ENCODE measurements at places on chromosomes 1 and 21.

GRCh38 chr1:42524330-42524729 is 61.2 kb downstream of the CCDC30 start:
- no peak for DNase-seq

DNA sequence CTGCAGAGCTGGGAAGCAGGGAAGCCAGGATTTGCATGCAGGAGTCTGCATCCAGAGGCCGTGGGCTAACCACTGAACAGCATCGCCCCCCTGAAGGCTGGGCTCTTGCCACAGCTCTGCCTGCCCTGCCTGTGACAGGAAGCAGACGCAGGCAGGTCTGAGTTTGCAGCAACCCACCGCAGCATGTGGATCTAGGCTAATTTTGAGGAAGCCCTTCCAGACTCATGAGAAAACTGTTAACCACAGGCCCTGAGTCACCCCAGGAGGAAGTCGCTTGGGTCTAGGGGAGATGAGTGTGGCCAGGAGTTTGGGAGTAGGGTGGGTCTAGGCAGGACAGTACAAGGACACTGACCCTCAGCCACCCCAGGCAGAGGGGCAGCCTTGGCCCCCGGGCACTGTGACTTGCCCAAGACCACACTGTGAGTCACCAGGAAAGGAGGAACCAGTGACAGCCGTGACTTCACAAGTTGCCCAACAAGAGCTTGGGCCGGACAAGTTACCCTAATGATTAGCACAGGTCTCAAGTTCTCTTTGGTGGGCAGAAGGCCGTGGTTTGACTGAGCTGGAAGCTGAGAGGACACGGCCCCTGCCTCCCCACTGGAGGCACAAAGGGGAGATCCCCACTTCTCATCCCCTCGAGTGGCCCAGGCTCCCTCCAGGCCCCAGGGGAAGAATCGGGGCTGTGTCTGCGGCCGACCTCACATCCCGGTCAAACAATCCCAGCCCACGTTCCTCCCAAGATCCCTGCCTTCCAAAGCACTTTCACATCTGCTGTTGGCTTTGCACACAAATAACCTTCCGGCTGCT is 826 bp downstream of the LAPTM5 start:
- DNase-seq: peak; percentile 92

GRCh38 chr1:200355801-200356200 is 54.0 kb downstream of the ZNF281 start:
- DNase-seq: no peak

GRCh38 chr1:56797065-56797685 is 22.0 kb downstream of the FYB2 start:
- DNase-seq: no peak

DNA sequence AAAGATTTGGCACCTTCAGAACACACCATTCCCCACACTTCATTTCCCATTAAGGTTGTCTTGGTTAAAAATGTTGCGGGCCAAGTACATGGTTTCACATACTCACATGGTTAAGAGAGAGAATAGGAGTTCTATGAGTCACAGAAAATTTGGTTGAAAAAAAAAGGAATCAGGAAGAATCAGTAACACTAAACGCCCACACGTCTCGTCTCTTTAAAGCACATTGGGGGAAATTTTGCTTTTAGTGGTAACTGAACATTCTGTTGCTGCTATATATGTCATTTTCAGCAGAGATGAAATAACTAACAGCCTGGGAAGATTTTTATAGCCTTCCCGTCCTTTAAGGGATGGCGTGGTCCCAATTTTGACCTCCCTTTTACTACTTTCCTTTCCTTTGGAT is 132.9 kb upstream of the ERG start:
- DNase-seq: no peak

DNA sequence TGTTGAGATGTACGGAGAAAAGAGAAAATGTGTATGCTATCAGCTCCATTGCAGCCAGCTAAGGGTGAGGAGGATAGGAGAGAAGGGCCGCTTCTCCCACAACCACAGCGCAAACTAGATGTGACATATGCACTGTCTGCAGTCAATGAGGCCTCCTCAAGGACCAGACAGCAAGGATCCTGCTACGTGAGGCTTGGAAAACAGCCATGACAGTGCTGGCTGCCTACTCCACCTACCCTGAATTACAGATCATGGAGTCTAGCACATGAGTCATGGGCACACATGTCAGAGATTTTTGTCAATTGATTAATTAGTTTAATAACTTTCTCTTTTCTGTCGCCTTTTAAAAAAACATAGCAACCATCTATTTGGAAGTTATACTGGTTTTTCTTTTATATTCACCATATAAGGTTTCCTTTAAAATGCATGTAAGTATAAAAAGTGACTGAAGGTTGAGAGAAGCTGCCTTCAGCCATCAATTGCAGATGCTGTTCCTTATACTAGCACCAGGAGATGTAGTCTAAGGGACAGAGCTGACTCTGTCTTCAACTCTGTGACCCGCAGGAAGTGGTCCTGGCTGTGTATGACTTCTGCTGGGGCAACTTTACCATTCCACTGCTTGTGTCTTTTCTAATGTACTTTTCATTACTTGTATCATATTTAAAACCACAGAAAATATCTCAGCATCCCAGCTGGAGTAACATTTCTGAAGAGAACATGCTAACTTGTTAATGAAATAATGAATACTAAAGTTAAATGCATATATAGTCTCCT is 3.1 kb downstream of the VPS26C start:
- DNase-seq: no peak

DNA sequence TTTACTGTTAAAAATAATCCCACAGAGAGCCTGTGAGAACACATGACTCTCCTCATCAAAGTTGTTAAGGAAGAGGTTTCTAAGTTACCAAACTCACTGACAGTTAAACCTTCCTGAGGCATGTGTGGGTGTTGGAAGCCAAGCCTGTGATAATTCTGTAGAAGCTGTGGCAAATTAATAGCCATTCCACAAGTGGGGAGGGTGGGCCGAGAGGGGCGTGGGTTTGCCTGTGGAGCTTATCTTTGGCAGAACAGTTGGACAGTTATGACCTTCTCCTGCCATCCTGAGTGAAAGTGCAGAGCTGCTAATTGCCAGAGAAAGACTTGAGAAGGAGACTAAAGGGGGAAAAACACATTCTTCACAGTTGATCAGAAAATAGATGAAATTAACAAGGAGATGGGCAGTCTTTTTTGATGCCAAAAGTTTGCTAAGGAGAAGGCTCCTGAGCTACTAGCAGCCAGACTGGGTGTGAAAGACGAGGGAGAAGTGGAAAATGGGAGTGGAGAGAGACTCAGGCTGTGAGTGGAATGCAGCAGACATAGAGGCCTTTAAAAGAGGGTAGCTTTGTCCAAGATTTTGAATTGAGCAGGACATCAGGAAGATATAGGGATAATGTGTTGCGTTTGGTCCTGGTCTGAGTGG is 1.6 kb upstream of the PLA2G2C start:
- DNase-seq: no peak

GRCh38 chr1:162732566-162733335 is 57.8 kb upstream of the HSD17B7 start:
- no peak for DNase-seq

- no peak for DNase-seq
Measured at GRCh38 chr1:198850196-198850595, 211.4 kb downstream of the PTPRC start.

- DNase-seq: peak; percentile 80
Measured at GRCh38 chr1:101293461-101294051, 56.7 kb downstream of the S1PR1 start.

- no peak for DNase-seq
Measured at GRCh38 chr1:241411776-241412338, 54.9 kb upstream of the RGS7 start.

- DNase-seq: peak; percentile 35
Measured at GRCh38 chr21:44574457-44575306, 1.2 kb downstream of the KRTAP10-4 start.

DNA sequence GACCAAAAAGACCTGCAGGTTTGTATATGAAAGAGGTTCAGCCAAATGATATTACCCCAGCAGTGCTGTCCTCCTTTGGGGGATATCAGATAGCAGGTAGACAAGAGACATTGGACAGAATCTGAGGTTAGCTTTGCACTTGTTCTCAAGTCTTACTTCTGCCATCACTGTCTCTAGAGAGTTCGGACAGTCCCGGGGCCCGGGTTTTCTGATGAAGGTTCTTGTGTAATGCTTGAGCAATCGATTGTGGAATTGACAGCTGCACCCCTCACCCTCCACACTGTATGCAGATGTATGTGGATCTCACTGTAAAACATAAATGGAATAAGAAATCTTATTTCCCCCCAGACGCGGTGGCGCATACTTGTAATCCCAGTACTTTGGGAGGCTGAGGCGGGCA is 56.2 kb upstream of the MORC3 start:
- no peak for DNase-seq

DNA sequence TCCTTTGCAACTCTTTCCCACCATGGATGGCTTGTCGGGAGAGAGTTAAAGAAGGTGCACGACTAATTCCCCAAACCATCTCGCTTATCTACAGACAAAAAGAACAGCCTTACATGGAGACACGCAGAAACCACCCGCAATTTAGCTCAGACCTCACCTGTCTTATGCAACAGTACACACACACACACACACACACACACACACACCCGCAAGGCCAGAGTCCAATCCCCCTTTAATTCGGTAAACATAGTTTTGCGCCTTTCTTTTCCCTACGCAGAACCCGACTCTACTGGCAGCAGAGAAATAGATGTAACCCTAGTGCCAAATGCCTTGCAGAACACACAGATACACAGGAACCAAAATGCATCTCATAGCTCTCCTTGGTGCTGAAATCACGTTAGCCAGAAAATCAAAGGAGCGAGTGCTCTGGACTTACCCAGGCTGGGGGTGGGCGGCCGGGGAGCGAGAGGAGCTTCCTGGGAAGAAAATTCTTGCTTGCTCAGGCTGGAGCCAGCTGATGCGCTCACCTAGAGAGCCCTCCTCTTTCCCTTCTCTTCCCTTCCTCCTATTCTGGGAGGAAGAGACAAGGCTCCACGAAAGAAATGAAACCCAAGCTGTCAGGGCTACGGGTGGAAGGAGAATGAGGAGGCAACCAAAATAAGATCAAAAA is 470 bp downstream of the TNR start:
- no peak for DNase-seq
